KBM-7 (cell line): ENCODE measurements at places on chromosomes 12 and 14.

GRCh38 chr12:2548081-2548480 lies 246.7 kb upstream of the FKBP4 start:
- DNase-seq = peak; percentile 39

DNA sequence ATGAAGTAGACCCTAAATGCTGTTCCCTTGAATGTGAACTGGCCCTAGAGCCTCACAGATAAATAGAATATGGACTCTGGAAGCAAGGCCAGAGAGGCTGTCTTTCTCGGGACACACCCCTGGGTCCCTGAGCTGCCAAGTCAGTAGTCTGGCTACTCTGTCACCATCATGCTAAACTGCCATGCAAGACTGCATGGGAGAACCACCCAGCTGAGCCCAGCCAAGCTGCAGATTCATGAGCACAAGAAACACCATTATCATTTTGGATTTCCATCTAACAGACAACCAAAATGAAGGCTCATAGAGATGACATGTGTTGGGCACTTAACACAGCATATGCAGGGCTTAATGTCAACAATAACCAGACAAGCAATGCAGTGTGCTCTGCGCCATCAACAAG lies 53.3 kb downstream of the CHGA start:
- no peak for DNase-seq

DNA sequence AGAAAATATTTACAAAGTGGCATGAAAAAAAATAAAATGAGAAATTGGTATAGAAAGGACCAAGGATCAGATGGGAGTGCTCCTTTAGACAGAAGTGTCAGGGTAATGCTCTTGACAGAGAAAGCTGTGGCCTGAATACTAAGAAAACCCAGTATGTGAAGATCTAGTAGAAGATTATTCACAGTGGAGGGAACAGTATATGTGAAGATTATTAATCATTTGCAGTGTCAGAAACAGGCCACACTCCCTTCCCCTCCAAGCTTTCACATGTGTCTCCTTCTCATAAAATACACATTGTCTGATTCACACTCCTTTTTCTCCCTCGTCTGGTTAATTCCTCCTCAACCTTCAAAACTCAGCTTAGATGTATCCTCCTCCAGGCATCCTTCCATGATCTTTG lies 41.3 kb downstream of the CAPS2 start:
- DNase-seq = no peak

GRCh38 chr14:76922092-76922491 lies 95.9 kb downstream of the LRRC74A start:
- no peak for DNase-seq

DNA sequence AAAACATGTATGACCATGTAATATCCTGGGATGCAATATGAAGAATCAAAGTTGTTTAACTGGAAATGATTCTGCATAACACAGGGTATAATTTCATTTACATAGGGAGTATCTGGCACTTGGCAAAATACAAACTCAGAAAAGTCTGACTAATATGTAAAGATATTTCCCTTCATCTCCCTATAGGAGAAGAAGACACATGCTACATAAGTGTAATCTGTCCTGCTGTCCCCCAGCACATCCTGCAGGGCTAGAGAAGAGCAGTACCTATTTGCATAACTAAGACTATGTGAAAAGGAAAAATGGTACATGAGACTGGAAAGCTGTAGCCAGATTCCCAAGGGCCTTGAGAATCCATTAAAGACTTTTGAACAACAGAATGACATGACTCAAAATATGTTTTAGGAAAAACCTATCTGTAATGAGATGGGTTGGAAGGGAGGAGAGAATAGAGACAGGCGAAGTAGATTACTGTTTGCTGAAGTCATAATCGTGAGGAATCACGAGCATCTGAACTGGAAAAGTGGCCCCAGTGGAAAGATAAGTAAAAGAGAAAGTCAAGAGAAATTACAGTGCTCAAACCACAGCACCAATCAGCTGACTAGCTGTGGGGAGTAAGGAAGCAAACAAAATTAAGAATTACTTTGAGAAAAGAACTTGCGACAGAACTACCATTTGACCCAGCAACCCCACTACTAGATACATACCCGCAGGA lies 155.1 kb upstream of the HMGA2 start:
- no peak for DNase-seq

- no peak for DNase-seq
These were observed 273.5 kb upstream of the SOX5 start for GRCh38 chr12:24222968-24223367.

- DNase-seq = no peak
These were observed 105.6 kb downstream of the SLC25A47 start for GRCh38 chr14:100428727-100429126.

GRCh38 chr12:23060161-23060560 lies 435.2 kb downstream of the ETNK1 start:
- no peak for DNase-seq

- DNase-seq = no peak
These were observed 758.0 kb downstream of the BCL11B start for GRCh38 chr14:98514016-98514415.

DNA sequence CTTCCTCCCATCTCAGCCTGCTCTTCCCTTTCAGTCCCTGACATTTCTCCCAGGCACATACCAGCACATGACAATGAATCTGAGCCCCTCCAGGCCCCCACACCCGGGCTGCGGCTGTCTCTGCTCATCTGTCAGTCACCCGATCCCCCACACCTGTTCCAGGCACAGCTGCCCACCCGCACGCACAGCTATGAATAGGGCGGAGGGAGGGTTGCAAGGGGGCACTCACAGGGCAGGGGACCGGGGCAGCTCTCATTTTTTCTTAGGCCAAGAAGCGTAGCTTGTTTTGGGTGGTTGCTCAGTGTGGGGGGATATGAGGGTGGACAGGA lies 43.7 kb upstream of the TSPAN9 start:
- no peak for DNase-seq

DNA sequence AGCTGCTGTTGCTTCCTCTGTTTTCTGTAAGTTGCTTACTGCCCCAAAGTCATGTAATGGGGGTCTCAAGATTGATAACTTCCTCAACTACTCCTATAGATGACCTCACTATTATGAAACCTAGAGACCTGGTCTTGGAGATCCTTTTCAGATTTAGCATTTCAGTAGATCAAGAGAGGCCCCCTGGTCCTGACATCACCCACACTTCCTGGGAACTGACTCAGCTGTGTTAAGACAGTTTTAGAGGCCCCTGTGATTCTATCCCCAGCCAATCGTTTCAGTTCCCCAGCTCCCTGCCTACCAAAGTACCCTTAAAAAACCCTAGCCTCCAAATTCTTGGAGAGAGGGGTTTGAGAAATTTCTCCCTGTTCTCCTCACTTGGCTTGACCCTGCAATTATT lies 9.2 kb upstream of the ARG2 start:
- DNase-seq = no peak

- DNase-seq = no peak
These were observed 4.0 kb downstream of the LRP1-AS start for GRCh38 chr12:57143454-57143853.

DNA sequence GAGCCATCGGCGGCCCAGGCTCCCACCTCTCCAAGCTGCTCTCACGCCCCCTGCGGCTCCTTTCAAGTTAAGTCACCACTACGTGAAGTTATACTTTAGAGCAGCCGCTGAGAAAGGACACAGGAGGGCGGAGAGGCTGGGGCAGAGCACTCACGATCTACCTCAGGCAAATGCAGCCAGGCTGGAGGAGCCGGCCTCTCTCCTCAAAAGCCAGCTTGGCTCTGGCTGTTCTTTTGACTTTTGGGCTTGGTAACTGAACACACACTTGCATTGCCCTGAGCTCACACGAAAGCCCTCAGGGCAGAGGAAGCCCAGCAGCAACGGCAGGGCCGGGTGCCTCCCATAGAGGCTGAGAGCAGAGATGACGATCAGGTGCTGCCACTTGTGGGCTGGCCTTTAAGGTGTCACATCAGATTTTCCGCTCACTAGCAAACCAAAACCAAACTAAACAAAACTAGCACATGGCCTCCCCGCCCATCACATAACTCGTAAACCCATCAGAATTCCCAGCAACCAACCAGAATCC lies 75.2 kb downstream of the PITPNM2 start:
- DNase-seq = no peak

DNA sequence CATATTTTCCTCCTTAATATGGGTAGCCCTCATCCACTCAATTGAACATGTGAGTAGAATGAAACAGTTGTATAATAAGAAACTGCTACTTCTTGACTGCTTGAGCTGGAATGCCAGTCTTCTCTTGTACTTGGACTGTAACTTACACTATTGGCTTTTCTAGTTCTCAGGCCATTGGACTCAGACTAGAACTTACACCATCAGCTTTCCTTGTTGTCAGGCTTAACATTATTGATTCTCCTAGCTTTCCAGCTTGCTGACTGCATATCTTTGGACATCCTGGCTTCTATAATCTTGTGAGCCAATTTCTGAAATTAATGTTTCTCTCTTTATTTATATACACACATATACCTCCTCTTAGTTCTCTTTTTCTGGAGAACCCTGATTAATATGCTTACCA lies 24.8 kb downstream of the CCDC91 start:
- no peak for DNase-seq

- DNase-seq = peak; percentile 57
These were observed 10.5 kb upstream of the WNT5B start for GRCh38 chr12:1618489-1618888.

DNA sequence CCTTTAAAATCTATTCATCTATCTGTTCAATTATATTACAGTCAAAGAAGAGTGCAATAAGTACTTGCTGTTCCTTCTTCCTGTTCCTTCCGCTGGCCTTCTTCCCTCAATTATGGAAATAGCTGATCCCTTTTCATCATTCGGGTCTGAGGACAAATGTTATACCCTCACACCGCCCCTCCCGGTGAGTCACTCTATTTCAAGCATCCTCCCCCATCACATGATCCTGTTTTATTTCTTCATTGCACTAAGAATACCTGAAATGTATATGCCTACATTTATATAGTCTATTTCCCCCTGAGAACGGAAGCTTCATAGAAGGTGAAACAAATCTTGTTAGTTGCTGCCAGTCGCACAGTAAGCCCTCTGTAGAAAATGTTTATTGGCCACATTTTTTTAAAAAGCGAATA lies 2.5 kb downstream of the SLC38A1 start:
- DNase-seq = peak; percentile 60

DNA sequence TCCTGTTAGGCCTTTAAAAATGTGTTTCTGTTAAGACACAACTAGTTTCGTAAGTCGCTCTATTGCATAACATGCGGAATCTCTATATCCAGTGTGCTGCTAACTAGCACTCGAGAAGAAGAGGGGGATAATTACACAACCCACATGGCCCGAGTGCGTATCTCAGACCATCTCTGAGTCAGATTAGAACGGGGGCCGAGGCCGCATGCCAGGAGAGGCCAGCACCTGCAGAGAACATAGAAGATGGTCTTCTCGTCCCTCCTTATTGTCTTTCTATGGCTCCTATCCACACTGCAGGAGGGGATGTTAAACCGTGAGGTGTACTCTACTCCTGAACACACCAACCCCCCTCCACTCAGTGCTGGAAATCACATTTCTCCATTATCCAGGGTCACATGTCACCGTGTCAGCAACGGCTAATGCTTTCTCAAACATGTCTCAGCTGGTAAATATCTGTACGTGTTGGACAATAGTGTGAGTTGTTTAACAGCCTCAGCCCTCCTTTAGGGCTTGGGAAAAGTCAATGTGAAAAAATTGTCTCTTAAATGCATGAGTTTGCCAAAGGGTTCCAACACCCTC lies 56.3 kb downstream of the CCDC88C start:
- no peak for DNase-seq

DNA sequence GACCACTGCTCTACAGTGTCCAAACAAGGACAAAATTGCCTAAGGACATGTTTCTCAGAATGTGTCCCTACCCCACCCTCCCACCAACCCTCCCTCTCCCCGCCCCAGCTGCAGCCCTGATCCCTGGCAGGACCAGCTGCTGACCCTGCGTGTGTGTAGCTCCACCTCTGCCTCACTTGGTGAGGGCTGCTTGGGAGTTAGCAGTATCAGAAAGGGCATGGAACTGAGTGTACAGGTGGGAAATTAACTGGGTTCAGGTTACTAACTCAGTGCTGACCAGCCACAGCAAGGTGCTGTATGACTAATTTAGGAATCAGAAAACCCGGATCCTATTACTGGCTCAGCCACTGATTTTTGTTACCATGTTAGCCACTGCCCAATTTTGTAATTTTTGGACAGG lies 11.3 kb upstream of the PLEKHD1 start:
- no peak for DNase-seq

GRCh38 chr14:60175255-60175902 lies 10.2 kb upstream of the DHRS7 start:
- no peak for DNase-seq

DNA sequence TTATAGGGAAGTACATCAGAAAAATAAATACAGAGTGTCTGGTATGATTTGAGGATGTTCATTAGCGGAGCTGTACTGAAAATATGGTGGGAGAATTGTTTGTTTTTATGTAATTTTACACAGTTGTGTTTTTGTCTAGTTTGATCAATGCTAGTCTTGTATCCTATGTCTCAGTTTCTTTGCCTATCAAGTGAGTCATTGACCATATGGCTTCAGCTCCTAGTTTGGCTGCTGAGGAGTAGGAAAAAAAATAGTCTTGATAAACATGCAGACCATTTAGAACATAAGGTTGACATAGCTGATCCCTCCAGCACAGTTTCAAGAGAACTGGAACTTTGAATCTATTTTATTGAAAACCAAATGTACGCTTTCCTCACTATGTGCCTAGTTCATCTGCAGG lies 1292.1 kb upstream of the FLRT2 start:
- no peak for DNase-seq

DNA sequence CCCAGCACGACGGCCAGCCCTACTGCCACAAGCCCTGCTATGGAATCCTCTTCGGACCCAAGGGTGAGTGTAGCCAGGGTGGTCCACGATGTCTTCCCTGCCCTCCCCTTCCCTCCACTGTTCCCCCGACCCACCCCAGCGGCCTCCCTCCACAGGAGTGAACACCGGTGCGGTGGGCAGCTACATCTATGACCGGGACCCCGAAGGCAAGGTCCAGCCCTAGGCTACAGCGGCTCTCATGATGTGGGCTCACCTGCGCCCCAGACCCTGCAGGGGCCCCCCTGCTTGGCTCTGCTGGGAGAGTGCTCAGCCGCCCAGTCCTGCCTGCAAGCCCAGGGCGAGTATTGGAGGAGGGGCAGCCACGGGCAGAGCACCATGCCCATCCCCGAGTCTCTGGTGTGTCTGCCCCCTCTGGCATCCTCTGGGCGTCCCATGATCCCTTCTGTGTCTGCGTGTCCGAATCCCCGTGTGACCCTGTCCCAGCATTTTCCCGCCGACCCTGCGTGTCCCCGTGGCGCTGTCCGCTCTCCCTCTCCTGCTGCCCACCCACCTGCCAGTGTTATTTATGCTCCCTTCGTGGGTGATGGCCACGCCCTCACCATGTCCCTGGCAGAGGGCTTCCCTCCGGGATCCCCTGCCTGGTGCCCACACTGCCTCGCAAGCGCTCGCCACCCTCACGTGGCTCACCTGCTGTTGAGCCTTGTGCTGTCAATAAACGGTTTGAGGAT lies 5.0 kb downstream of the CRIP2 start:
- DNase-seq = no peak

GRCh38 chr12:71415336-71416231 lies 24.0 kb upstream of the LGR5 start:
- peak; percentile 74 for DNase-seq
